ENCODE measurements at places on chromosomes 4 and X.

DNA sequence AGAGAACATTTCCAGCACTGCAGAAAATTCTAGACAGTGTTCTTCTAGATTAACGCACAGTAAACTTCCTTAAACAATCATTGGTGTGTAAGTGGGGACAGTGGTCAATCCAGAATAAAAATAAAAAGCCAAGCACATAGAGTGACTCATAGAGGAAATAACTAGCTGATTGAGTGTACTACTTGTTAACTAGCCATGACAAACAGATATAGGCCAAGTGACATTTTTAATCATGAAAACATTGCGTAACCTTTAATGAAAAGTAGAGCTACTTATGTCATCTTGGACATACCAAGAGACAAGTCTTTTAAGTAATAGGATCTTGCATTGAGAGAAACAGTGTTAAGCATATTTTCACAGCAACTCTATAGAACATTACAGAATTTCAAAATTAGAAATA lies 233.9 kb upstream of the MAB21L2 start:
- no peak for DNase-seq

DNA sequence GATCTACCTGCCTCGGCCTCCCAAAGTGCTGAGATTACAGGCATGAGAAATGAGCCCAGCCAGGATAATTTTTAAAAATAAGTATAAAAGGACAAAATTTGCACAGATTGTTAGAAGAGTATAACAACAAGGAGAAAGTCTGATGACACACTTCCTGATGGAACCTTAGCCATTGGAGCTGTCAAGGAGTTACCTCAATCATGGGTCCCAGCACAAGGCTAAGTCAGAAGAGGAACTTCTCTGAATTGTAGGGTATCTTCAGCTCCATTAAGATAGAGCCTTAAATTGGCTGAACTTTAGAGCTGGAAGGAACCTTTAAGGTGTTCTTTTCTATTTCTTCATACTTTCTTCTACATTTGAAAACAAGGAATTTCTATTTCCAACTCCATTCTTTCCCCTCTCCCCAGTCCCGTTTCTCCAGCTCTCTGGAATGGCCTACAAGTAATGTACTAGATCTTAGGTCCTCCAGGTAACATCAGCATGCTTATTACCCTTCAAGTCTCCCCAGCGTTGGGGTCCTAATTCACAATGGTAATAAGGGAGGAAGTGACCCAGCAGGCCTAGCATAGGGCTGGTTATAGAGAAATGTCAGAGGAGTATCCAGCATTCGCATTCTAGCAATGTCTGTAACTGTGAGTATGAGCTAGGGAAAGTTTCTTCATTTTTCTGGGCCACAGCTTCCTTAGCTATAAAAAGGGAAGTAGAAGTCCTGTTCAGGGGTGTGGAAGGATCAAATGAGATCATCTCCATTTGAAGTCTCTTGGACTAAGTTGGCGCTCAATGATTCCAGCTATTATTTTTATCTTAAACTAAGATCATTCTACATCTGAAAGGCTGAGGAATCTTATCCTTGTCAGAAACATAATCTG lies 18.5 kb upstream of the RBPJ start:
- no peak for DNase-seq

DNA sequence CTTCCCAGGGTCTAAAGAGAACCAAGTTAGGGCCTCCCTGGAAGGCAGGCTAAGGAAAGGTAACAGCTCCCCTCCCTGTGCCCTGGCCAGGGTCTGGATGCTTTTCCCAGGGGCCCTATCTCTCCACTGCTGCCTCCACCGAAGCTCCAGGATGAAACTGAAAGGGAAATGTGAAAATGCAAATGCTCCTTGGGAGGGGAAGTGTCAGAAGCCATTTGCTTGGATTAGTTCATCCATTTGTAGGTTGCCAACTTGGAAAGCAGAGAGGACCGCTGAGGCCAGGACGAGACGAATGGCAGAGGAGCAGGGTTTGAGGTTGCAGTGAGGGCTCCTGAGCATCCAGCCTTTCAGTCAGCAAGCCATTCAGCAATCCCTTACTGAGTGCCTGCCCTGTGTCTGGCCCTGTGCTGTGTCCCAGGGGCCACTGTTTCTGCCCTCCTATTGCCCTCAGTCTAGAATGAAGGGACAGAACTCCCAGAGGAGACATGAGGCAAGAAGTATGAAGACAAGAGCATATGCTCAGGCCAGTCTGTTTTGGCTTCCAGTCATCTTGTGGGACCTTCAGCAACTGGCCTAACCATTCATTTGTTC lies 45.9 kb upstream of the PGRMC1 start:
- DNase-seq = no peak

DNA sequence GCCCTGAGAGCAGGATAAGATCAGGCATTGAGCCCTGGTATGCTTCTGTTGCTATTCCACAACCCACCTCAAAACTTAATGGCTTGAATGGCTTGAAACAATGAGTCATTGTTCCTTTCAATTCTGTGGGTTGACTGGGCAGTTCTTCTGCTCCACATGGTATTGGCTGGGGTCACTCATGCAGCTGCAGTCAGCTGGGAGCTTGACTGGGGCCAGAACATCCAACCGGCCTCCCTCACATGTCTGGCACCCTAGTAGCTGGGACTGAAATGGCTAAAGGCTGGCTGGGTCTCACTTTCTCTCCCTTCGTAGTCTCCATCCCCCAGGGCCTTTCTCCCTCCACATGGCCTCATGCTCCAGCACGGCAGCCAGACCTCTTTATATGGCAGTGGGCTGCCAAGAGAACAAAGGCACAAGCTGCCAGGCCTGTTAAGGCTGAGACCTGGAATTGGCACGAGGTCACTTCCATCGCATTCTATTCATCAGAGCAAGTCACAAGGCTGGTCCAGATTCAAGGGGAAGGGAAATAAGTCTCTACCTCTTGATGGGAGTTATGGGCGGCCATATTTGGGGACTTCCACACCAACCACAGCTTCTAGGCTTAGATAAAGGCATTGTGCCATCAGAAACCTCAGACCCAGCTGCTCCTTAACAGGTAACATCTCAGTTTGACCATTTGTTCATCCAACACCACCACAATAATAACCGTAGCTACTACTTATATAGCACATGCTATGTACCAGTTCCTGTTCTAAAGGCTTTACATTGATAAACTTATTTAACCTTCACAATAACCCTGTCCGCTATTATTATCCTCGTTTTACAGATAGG lies 159.7 kb upstream of the ATP6AP2 start:
- DNase-seq = no peak

DNA sequence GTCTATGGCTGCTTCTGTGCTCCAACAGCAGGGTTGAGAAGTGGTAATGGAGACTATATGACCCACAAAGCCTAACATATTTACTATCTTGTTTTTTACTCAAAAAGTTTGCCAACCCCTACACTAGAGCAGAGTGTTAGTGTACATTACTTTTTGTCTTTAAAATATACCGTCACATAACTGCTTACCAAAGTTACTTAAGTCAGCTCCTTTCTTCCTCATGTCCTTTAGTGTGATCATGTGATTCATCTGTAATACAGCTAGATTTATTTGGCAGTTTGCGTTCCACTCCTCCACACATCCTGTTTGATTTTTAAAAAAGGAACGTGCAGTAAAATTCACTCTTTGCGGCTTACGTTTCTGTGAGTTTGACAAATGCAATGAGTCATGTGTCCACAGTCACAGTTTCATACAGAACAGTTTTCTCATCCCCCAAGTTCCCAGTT lies 162.4 kb upstream of the GPRIN3 start:
- no peak for DNase-seq

- DNase-seq = no peak
Observed at GRCh38 chr4:1405636-1406393, 427 bp downstream of the NKX1-1 start.

- no peak for DNase-seq
Observed at GRCh38 chr4:128107766-128108165, 46.7 kb downstream of the LARP1B start.

GRCh38 chr4:25811374-25811690 lies 51.5 kb downstream of the SEL1L3 start:
- DNase-seq = no peak

GRCh38 chr4:187480146-187481145 lies 515.1 kb upstream of the ZFP42 start:
- DNase-seq = no peak

GRCh38 chrX:69507500-69507789 lies 3.3 kb downstream of the NALF2 start:
- DNase-seq = no peak

DNA sequence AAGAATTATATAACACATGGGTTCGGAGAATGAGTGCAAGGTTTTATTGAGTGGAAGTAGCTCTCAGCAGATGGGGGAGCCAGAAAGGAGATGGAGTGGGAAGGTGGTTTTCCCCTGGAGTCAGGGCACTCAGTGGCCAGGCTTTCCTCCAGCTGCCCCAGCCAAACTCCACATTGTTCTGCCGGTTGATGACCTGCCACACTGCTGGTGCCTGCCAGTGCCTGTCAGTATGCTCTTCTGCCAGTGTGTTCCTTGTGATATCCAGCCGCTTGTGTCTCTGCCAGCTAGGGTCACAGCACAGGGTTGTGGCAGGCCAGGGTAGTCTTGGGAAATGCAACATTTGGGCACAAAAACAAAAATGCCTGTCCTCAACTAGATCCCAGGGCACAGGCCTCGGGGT lies 604.8 kb upstream of the TECRL start:
- no peak for DNase-seq

- DNase-seq = no peak
Observed at GRCh38 chr4:129358571-129358970, 262.6 kb downstream of the C4orf33 start.

GRCh38 chr4:132227151-132227856 lies 921.8 kb upstream of the PCDH10 start:
- DNase-seq = no peak

DNA sequence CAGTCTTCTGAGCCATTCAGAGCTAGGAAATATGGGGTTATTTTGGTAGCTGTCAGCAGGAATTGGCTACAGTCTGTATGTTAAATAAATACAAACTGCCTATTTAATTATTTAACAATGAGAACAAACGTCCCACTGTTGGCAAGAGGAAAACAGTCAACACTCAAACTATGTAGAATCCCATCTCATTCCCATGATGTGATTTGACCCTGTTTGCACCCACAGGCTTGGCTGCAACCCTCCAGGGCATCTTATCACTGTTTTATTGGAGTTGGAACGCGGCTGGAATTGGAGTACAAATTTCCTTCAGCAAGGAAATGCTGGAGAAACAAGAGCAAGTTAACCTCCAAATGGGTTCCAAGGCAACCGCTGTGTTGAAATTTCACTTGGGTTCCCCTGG lies 124.0 kb downstream of the KIT start:
- DNase-seq = no peak

- DNase-seq = no peak
Observed at GRCh38 chr4:71232056-71232430, 106.8 kb upstream of the SLC4A4 start.

GRCh38 chr4:41384992-41385391 lies 128.3 kb downstream of the UCHL1 start:
- DNase-seq = no peak

DNA sequence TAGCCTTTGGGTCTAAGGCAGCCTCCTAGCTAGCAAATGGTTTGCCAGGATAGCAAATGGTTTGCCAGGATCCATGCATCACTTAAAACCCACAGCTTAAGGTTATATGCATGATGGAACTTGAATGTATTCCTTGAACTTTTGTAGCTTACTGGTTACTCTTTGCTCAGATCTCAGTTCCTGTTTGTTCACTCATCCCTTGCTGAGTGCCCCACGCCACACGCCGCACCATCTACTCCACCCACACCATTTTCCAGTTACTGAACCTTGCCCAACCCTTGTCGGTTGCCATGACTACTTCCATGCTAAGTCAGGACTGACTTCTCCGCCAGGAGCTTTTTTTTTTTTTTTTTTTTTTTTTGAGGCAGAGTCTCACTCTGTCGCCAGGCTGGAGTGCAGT lies 29.5 kb upstream of the XIAP start:
- no peak for DNase-seq

- no peak for DNase-seq
Observed at GRCh38 chr4:22859318-22859717, 166.6 kb downstream of the GBA3 start.

GRCh38 chrX:22542641-22543040 lies 269.9 kb downstream of the CBLL2 start:
- no peak for DNase-seq

DNA sequence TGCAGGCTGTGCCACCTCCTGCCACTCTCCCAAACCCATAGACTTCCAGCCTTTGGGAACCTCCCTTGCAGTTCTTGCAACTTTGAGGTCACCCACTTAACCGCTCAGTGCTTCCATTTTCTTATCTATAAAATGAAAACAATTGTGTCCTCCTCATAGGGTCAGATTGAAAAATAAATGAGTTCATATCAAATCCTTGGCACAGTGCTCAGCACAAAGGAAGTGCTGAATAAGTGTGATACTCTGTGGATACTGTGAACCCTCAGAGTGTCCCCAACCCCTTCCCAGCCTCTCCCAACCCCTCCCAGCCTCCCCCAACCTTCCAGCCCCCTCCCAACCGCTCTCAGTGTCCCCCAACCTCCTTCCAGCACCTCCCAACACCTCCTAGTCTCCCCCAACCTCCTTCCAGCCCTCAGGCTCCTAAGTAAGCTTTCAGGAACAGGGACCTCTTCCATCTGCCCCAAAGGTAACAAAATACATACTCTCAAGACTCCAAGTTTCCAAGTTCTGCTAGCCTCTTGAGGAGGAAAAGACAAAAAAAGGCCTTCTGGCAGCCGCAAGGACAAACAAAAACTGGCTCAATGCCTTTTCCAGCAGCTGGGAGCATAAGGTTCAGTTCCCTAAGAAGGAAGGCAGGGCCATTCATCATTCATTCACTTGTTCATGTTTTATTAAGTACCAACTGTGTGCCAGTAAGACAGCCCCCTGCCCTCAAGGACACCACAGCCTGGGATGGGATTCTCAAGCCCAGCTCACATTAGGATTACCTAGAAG lies 46.1 kb upstream of the LGI2 start:
- no peak for DNase-seq

DNA sequence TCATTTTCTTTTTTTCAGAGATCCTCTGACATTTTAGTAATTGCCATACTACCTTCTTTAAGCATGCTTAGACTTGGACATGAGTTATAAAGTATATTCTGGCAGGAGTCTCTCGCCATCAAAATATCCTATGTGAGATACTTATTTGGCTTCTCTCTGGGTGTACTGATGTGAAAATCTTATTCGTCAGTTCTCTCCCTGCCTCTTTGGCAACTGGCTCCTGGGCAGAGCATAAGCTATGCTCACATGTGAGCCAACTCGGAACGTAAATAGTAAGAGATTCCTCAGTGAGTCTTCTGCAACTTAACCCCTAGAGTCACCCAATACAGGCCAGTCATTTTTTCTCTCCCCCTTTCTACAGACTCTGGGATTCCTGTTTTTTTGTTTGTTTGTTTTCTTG lies 91.6 kb downstream of the MAGEB17 start:
- no peak for DNase-seq

DNA sequence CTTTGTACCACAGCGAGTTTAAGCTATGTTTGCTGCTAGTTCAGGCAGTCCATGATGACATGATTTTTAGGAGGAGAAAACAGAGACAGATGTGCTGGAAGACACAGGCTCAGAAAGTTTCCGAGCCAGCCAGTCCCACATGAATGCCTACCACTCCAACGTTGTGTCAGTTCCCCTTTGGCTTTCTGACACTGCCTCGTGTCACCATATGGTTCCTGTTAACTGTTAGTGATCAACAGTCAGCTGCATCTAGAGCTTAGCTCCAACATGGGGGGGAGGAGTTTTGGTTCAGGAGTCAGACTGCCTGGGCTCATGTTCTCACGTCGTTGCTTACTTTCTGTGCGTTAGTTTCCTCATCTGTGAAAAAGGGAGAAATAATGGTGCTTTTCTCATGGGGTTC lies 343.7 kb downstream of the MID1IP1 start:
- DNase-seq = no peak

GRCh38 chr4:12359420-12359819 lies 930.7 kb upstream of the HS3ST1 start:
- no peak for DNase-seq

- no peak for DNase-seq
Observed at GRCh38 chr4:81673961-81674360, 202.3 kb upstream of the RASGEF1B start.
